ENCODE measurements at places on chromosomes 3 and 15.

- DNase-seq = peak; percentile 57
Observed at GRCh38 chr3:168040607-168041208, 55.0 kb downstream of the GOLIM4 start.

GRCh38 chr15:67899596-67900283, 59.9 kb upstream of the RNU6-1 start:
- DNase-seq = no peak

GRCh38 chr3:98985431-98985830, 83.9 kb upstream of the DCBLD2 start:
- no peak for DNase-seq

- no peak for DNase-seq
Observed at GRCh38 chr15:45121020-45121419, 6.9 kb downstream of the DUOXA2 start.

DNA sequence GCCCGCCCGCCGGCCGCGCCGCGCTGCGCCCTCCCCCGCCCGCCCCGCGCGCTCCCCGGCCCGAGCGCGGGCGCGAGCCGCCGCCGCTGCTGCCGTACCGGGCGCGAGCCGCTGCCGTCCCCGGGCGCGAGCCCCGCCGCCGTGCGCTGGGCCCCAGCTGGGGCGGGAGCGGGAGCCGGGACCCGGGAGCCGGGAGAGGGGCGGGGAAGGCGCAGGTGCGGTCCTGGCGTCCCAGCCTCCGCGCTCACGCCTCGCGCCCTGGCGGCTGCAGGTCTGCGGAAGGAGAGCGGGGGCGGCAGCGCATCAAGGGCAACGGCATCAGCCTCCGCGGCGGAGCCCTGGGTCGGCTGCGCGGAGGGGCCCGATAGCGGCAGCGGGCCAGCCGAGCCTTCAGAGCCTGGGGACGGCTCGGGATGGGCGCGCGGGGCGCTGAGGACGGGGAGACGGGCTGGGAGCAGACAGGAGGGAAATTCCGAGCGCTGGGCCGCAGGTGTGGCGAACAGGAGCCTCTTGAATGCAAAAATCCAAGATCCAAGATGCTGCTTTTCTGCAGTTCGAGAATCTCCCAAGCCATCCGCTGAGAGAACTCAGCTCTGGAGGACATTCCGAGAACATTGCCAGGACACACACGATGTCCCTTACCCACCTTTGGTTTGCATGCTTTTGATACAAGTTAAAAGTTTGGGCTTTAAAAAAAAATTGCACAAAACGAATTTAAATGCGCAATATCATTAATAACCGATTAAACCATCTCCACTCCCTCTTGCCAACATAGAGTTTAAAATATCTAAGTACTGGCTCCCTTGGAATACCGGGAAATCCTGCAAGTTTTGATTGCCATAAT, 251.1 kb downstream of the TJP1 start:
- peak; percentile 21 for DNase-seq

GRCh38 chr3:197241173-197241572, 57.2 kb downstream of the DLG1 start:
- DNase-seq = no peak

DNA sequence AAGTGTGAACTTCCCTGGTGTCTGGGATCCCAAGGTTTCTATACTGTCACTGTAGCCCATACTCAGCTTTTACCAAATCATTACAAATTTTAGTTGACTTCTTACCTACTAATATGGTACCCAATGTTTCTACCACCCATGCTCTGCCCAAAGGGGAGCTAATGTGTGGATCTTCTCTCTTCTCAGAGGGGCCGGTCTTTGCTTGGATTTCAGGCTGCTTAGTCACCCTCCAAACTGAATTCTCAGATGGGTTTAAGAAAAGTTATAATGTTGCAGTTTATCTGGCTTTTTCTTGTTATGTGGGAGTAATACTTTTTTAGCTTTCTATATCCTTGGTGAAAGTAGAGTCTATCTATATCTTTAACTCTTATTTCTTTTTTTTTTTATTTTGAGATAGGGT, 67.1 kb upstream of the AKAP13 start:
- DNase-seq = no peak

DNA sequence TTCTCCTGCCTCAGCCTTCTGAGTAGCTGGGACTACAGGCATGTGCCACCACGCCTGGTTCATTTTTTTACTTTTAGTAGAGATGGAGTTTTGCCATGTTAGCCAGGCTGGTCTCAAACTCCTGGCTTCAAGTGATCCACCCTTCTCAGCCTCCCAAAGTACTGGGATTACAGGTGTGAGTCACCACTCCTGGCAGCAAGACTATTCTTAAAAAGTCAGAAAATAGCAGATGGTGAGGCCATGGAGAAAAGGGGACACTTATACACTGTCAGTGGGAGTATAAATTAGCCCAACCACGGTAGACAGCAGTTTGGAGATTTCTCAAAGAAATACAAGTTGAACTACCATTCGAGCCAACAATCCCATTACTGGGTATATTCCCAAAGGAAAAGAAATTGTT, 603.3 kb upstream of the TBL1XR1 start:
- no peak for DNase-seq

- DNase-seq = no peak
Observed at GRCh38 chr3:1677576-1678156, 421.0 kb upstream of the CNTN4 start.

DNA sequence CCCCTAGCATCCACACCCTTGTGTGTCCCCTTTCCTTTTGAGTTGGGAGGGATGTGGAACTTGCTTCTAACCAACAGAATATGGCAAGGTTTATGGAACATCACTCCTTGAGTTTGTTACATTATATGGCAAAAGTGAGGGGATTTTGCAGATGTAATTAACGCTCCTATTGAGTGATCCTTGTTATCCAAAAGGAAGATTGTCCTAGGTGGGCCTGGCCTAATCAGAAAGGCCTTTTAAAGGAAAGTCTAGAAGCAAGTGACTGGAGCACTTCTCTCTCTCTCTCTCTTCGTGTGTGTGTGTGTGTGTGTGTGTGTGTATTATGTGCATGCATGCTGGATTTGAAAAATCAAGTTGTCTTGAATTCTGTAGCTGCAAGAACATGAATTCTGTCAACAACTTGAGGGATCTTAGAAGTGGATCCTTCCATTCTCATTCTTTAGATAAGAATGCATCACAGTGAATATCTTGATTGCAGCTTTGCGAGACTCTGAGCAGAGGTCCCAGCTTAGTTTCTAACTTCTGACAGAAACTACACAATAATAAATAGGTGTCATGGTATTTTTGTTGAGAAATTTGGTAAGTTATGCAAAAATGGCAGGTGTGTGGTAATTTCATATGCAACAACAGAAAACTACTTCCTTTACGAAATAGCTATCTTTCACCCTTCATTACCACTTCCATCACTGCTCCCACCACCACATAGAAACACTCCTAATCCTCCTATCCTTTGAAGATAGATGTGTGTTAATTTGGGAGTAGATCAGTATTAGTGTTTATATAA, 360.9 kb upstream of the CBLB start:
- no peak for DNase-seq

- no peak for DNase-seq
Observed at GRCh38 chr3:188914552-188914951, 257.2 kb upstream of the TPRG1 start.

DNA sequence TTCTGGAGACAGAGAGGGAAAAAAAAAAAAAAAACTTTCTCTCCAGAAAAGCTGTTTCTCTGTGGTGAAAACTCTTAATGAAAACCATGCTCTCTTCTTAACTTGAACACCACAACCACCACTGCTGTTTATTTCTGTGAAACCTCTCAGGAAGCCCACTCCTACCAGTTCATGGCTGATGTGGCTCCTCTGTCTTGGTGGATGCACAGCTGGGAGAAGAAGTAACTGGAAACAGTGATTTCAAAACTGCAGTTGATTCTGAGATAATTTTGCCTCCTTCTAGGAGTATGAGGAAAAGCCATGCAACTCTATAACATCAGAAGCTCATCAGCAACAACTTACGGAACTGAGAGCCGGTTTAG, 40.2 kb upstream of the PYGO1 start:
- DNase-seq = no peak

GRCh38 chr15:74441248-74441941, 7.6 kb upstream of the SEMA7A start:
- DNase-seq = no peak

DNA sequence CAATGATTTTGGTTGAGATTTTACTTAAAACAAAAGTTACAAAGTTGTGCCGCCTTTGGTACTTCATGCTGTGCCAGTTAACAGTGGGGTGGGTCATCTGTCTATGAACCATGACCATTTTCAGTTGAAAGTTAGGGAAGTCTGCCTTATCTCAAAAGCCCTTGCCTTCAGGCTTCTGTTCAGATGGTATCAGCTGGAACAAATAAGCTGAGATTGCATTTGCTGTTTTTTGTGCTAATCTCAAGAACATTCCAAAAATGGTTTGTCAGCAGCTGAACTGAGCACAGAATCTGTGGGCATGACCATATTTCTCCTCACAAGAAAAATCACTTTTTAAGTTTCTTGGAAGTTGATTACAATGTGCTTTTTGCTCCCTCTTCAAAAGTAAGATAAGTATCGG, 142.3 kb downstream of the IL5RA start:
- no peak for DNase-seq

GRCh38 chr3:128487538-128487812, 5.5 kb downstream of the GATA2 start:
- no peak for DNase-seq

GRCh38 chr3:20552605-20553275, 366.7 kb upstream of the SGO1 start:
- no peak for DNase-seq

DNA sequence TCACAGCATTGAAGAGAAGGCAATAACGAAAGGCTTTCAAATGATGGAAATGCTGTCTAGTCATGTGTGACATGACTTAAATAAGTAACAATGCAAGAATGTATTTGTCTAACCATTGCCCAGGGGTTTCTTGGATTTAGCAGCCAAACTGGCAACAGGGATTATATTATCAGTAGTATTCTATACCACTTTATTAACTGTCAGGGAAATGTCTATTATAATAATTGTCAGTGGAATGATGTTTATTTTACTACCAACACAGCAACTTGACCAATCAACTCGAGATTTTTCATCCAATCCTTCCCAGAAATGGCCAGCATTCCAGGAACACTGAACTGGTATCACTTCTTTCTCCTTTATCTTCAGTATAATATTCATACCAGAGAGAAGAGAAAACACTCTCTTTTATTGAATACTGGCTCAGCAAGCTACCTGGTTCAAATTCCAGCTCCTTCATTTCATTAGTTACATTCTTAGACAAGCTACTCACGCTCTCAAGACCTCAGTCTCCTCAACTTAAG, 66.2 kb downstream of the FOXP1 start:
- DNase-seq = no peak

Measured in KBM-7 (cell line).